Right renal pelvis (tissue), 4 donors: ENCODE measurements at places on chromosomes 6 and 20. TPM values are rescaled to one million over a fixed set of nuclear protein-coding genes. Genes with fewer than 3 reads are reported as not detected.

- DNase-seq, result no peak
Measured at GRCh38 chr6:43737272-43738081, 32.5 kb upstream of the VEGFA start.

DNA sequence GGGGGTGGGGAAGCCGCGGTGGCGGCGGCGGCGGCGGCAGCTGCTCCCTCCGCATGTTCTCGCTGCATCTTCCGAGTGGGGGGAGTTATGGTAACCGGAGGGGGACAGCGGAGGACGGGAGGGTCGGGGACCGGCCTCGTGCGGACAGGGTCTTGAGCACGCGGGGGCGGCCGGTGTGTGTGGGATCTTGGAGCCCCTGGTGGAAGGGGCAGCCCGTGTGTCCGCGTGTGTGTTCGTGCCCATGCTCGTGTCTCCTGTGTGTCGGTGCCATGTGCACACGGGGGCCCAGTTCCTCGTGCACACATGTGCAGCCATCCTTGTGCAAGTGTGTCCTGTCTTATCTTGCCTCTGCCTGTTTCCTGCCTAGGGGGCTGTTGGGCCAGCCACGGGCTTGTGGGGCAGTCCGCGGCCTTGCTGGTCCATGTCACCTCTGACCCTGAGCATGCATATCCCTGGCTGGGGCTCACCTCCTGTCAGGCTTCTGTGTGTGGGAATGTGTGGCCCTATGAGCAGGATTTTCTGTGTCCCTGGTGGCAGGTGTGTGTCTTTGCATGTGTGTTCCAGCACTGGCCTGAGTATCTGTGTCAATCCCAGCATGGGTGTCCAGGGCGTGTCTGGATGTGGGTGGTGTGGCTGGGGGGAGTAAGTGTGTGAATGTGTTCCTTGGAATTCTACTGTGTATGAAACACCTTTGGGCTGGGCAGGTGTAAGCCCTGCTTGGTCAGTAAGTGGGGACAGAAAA lies 8.5 kb downstream of the SYNGAP1 start:
- DNase-seq, result no peak

The SEMG1 gene
- polyA plus RNA-seq, result not detected

GRCh38 chr6:37048851-37049757 lies 43.6 kb downstream of the FGD2 start:
- no peak for DNase-seq

DNA sequence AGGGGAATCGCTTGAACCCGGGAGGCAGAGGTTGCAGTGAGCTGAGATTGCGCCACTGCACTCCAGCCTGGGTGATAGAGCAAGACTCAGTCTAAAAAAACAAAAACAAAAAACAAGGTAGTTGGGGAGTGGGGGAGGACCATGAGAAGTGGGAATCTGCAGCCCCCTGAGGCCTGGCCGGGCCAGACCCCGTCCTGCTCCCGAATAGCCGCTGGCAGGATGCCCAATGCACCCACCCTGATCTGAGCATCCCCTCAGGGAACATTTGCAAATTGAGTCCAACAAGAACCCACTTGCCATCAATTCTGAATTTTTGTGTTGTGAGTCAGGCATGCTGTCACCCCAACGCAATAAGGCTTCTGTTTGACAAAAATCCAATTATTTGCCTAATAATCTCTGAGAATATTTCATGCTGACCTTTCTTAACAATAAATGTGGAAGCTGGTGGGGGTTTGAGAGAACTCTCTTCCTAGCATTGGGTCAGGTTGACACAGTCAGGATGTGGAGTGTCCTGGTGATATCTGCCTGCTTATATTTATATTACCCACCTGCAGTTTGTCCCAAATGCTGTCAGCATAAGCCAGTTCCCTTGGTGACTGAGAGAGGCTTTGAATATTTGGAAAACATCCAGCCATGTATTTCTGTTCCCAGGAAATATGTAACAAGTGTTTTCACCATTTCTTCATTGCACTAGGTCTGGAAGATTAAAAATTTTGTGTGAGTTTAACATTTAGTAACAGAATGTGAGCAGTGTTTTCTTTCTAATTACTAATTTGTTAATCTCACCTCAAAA lies 28.4 kb upstream of the FRMD1 start:
- no peak for DNase-seq

DNA sequence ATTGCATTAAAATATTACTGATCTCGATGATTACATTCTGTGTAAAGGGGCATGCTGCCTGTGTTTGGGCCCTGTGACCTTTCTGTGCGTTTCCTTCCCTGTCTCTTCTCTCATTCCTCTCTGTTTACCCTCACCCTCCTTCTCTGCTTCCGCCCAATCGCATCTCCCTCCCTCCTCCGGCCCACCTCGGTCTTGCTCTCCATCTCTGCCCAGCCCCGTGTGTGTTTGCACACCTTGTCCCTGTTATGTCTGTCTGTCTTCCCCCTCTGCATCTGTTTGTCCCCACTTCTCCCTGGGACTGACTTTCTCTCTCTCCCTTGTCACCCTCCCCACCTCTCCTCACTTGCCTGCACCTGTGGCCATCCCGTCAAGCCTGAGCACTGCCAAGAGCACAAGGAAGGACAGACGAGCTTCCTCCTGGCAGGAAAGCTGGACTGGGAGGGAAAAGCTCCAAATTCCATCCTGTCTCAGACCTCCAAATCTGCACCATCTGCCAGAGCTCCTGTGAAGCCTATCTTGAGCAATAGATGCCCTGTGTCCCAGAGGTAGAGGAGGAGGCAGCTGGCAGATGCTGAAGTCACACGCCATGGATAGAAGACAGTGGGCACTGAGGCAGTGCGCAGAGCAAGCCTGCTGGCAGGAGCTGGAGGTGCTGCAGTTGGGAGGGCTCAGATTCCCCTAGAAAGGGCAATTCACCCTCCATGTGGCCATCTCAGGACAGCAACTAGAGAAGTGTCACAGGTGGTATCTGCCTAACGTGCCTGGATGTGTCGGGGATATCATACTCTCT lies 172.3 kb downstream of the PTPRT start:
- DNase-seq, result no peak

DNA sequence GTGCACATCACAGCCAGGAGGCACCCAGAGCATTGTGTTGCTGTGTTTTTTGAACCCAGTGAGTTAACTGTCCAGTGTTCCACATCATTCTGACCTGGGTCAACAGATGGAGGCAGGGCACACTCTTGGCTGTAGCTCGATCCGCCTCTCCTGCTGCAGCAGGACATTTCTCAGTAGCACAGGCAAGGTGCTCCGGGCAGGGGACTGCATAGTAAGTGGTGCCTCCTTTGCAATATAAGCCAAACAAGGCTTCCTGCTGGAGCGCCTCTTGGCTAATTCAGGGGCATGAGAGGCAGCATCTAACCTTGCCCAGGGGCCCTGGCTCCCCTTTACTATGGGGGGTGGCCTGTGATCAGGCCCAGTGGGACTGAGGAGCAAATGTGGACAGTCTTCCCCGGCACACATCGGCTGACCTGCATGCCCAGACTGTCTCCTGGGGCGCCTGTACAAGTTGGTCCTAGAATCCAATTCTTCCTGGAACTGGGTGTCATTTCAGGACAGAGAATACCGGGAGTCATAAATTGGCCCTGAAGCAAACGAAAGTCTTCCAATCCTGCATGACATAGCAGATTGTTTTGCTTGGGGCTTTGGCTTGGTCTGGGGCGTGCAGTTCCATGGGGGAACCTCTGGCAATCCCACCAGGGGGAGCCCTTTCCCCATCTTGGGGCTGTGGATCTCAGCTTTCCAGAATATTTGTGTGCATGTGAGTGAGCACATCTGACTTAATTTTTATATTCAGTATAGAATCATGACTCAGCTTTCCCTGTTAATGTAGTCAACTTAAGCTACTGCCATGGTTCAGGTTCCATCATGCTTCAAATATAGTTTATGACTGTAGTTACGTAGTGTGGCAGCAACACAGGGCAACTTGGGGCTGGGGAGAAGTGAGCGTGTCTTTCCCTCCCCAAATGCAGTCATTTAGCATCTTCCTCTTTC lies 56.0 kb upstream of the DDR1 start:
- peak; percentile 77 for DNase-seq

DNA sequence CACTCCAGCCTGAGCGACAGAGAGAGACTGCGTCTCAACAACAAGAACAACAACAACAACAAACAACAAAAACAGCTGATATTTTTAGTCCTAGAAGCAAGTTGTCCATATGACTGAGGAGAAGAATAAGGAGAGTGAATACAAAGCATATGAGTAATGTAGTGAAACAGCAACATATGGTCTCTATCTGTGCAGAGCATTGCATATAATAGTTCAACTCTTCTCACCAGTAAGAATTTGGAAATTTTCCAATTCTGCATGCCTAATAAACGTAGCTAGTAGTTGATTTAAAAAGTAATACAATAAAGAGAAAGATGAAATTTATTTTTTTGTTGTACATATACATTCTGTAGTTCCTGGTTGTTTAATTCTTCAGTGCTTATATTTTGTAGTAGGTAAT lies 129.7 kb upstream of the FAM83B start:
- DNase-seq, result no peak

GRCh38 chr6:32196682-32197616 lies 4.5 kb upstream of the GPSM3 start:
- no peak for DNase-seq

- no peak for DNase-seq
Measured at GRCh38 chr20:51034476-51034875, 11.6 kb upstream of the KCNG1 start.

The POU5F1 gene
- 1.6 TPM for polyA plus RNA-seq

- no peak for DNase-seq
Measured at GRCh38 chr20:59361411-59361810, 61.0 kb downstream of the EDN3 start.

The WFDC5 gene
- polyA plus RNA-seq, result not detected

DNA sequence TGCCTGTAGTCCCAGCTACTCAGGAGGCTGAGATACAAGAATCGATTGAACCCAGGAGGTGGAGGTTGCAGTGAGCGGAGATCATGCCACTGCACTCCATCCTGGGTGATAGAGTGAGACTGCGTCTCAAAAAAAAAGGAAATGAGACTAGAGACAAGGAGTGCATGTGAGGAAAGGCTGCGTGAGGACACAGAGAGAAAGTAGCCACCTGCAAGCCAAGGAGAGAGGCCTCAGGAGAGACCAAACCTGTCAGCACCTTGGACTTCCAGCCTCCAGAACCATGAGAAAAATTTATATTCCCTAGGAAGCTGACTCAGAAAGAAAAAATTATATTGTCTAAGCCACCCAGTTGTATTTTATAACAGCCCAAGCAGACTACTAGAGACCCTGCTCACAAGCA lies 7.4 kb upstream of the BEND3 start:
- DNase-seq, result no peak

DNA sequence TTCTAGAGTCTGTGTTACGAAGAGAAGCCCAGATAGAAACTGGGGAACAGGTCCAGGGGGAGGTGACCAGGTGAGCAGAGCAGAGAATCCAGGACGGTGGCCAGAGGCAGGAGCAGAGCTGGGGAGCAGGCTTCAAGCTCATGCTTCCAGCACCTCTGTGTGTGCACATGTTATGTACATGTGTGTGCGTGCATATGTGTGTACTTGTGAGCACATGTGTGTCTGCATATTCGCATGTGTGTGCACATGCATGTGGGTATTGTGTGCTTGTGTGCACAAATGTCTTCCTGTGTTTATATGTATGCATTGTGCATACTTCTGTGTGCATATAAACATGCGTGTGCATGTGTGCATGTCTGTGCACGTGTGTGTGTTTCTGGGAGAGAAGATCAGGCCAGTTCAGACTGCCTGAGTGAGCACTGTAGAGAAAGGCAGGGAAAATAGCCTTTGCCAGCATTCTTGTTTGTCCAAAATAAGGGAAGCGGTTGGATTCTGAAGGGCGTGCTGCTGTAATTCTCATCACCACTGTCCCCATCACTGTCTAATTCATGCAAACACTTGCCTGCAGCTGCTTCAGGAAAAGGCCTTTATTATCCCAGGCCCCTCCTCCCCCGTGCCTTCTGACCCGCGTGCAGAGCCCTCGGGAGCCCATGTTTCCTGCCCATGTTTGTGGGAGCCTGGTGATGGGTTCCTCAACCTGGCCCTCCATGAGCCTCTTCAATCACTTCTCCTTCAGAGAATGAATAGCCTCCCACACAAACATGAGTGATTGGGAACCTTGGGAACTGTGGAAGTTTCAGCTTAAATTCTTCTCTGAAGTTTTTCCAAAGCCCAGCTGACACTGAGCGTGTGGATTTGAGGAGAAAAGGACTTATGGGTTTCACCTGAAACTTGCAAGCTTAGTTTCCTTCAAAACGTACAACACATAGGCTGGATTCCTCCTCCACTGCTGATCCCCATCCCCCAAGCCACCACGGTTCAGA lies 161.7 kb upstream of the AFDN start:
- no peak for DNase-seq

DNA sequence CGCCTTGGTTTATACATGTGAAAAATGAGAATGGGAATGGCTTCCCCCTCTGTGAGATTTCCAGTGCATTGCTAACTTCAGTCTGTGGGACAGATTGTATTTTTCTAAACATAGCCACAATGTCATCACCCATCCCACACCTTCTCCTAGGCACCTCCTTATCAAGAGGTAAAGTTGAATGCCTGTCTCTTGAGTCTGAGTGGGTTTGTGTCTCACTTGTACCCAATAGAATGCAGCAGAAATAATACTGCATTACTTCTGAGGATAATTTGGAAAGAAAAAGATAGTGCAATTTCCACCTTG lies 27.9 kb downstream of the RIN2 start:
- DNase-seq, result no peak

The RBPJL gene
- polyA plus RNA-seq, result not detected

The INSM1 gene
- polyA plus RNA-seq, result not detected

DNA sequence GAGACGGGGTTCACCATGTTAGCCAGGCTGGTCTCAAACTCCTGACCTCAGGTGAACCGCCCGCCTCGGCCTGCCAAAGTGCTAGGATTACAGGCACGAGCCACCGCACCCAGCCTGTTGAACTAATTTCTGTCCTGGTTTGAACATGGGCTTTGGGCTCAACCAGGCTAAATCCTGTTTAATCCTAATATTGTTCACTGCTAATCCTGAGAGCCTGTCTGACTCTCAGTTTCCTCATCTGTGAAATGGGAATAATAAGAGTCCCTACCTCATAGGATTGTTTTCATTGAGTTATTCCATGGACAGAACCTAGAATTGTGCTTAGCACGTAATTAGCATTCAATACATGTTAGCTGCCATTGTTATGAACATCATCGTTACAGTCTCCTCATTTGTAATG lies 17.4 kb downstream of the TM9SF4 start:
- DNase-seq, result no peak

- DNase-seq, result no peak
Measured at GRCh38 chr20:3681931-3682781, at the start of gene ADAM33. Gene ADAM33, minus strand, starts transcription at chr20:3682010. Its CDS starts 6 bp downstream, at chr20:3682004.

DNA sequence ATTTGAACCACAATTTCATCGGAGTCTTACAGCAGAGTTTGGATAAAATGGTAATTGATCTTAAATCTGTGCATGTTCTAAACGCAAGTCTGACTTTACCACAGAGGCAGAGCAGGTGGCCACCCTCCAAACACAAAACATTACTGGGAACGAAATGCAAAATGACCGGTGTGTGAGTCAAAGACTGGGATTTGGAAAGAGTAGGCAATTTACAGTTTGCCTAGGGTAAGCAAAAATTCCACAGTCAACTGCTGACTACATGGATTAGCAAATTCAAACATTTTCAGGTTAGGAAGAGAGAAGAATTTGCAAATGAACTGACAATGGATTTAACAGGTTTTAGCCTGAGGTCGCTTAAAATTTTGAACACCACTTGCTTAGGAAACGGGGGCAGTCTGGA lies 444.4 kb downstream of the HDGFL1 start:
- DNase-seq, result no peak

- DNase-seq, result no peak
Measured at GRCh38 chr6:13116155-13116554, 212.2 kb downstream of the TBC1D7 start.

GRCh38 chr6:110665600-110665999 lies 149.7 kb downstream of the CDK19 start:
- DNase-seq, result no peak

GRCh38 chr6:37061157-37061804 lies 55.8 kb downstream of the FGD2 start:
- no peak for DNase-seq

The GPR31 gene
- polyA plus RNA-seq, result not detected

GRCh38 chr20:52991830-52992229 lies 19.7 kb downstream of the TSHZ2 start:
- DNase-seq, result no peak
